ENCODE measurements at places on chromosomes 7 and 10.

DNA sequence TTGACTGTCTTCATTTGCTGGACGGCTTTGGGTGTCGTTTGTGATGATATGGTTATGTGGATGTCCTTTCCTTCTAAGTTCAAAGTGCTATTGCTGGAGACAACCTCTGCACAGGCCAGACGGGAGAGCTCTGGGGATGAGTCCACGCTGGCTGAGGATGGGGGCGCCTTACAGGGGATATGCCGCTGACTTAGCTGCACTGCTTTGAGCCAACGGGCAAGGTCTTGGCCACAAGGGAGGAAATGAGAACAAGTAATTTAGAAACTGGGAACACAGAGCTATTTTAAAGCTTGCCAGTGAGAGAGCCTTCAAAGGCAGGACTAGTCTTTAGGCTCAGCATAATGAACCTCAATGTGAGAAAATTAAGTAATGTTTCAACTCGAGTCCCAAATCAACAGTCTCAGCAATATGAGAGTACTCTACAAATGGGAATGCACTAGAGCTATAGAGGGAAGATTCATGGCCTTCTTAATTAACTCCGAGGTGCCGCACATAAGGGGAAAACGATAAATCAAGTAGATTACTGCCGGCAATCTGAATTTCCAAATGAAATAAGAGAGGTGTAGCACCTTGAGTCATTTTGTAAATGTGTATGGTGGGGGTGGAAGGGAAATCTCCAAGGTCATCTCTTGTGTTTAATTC lies 209.3 kb downstream of the JAZF1 start:
- no peak for DNase-seq

GRCh38 chr10:97703398-97704067 lies 10.0 kb upstream of the MARVELD1 start:
- no peak for DNase-seq

DNA sequence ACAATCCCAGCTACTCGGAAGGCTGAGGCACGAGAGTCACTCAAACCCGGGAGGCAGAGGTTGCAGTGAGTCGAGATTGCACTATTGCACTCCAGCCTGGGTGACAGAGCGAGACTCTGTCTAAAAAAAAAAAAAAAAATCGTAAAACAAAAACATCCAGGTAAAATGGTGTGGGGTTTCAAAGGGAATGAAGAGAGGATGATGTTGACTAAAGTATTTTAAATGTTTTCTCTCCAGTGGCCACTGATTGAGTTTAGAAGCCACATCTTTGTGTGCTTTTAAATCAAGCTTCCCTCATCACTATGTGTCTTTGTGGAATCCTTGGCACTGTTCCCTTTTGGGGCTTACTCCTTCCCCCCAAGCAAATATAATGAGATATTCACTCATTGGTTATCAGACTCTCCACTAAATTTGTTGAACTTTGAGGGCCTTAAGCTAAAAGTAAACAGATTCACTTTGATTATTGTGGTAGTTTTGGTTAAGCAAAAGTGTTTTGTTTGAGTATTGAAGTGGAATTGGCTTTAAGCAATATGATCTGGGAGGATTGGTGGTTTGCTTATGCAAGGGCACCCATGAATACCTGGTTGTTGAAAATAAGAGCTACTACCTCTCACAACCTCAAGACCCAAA lies 162.9 kb downstream of the CDK14 start:
- DNase-seq: no peak

DNA sequence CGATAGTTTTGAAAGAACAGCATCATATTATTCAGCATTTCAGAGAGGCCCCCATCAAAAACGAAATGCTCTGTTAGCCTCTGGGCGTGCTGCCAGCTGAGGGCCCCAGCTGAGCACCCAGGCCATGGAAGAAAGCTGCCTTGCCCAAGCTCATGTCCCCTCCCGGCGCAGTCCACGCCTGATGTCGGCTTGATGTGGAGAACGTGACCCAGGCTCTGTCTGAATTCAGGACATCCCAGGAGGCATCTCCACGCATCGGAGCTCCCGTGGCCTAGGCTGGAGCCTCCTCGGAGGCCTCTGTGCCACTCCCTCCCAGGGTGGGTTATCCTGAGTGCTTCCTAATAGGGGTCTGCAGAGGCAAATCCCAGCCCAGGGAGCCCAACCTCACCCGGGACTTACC lies 218.3 kb upstream of the AKR1E2 start:
- no peak for DNase-seq

GRCh38 chr7:134804351-134804750 lies 24.9 kb downstream of the CALD1 start:
- DNase-seq: no peak

DNA sequence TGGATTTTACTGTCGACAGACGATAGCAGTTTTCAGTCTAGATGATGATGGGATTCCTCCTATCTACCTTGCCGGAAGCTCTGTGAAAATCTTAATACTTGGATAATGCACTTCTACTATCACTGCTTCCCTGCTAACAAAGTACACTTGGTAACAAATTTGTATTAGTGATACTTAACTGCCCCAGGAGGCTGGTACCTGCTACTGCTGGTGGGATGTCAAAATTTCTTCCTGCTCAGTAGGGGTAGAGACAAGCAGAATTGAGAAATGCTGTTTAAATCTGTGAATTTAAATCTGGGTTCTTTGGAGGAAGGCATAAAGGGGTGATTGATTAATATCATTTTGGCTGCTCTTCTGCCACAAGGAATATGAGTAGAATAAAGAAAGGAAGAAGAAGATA lies 99.8 kb upstream of the STRIP2 start:
- no peak for DNase-seq

DNA sequence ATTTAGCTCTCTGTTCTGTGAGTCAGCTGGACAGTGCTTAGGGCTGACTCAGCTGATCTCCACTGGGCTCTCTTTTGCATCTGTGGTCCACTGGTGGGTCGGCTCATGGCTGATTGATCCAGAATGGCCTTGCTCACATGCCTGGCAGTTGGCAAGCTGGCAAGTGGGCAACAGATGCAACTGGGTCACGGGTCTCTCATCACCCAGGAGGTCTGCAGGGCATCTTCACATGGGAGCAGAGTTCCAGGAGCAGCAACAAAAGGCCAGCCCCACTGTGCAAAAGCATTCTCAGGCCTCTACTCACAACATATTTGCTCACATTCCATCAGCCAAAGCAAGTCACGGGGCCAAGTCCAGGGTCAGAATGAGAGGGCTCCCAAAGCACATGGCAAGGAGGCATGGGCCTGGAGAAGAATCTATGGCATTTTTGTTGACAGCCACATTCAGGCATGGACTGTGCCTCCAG lies 98.8 kb downstream of the OAT start:
- no peak for DNase-seq

- no peak for DNase-seq
Measured at GRCh38 chr10:72239409-72239808, 23.3 kb upstream of the ASCC1 start.

DNA sequence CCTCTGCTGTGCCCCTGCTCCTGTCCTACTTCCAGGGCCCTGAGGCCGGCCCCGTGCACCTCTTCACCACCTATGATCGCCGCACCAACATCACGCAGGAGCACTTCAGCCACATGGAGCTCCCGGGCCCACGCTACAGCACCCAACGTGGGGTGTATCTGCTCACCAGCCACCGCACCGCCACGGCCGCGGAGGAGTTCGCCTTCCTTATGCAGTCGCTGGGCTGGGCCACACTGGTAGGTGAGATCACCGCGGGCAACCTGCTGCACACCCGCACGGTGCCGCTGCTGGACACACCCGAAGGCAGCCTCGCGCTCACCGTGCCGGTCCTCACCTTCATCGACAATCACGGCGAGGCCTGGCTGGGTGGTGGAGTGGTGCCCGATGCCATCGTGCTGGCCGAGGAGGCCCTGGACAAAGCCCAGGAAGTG lies 1.8 kb downstream of the RBP3 start:
- DNase-seq: no peak

DNA sequence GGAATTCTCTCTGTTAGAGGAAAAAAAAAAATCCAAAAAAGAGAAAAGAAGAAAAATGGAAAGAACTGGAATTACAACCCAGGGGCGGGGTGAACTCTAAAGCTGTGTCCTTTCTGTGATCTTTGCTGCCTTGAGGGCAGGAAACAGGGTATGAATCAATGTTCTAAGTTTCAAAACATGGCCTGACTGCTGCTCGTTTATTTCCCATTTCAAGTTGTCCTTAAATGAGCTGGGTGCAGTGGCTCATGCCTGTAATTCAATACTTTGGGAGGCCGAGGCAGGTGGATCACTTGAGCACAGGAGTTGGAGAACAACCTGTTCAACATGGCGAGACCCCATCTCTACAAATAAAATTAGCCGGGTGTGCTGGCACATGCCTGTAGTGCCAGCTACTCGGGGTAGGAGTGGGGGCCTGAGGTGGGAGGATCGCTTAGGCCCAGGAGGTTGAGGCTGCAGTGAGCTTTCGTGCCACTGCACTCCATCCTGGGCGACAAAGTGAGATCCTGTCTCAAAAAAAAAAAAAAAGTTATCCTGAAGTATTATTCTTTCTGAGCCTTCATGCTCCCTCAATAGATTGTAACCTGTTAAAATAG lies 24.7 kb upstream of the TFAM start:
- DNase-seq: no peak

DNA sequence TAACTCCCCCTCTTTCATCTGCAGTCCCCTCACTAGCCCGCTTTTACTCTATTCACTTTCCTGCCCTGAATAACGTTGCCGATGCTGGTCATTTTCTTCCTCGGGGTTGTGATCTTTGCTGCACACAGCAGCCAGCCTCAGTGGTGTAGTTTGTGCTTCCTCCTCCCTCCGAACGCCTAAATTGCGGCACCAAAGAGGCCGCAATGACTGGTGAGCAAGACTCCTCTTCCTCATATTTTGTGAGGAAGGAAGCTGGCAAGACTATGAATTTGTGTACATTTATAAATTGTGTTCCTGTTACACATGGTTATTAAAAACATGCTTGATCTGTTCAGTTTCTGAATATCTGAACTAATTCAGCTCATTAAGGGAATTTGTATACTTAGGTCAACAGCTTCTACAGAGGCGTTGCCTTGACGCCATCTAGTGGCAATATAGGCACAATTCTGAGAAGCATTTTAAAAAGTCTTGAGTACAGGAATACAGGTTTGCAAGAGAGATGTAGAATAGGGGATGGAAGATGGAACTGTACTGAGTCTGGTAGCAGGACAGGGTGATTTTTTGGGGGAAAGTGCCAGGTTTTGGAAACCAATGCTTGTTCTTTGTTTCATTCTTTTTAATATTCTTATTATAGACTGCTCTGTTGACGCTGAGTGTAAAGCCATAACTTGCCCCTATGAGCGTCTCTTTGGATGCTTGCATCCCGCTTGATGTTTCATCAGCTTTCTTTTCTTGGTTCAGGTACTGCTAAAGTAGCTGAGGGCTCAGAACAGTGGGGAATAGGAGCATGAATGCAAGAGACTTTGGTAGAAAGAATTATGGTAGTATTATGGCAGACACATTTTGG lies 4.1 kb upstream of the TAS2R5 start:
- DNase-seq: peak; percentile 2

GRCh38 chr10:35306852-35307251 lies 29.5 kb upstream of the CCNY start:
- DNase-seq: no peak

- DNase-seq: no peak
Measured at GRCh38 chr10:13247246-13247645, 13.1 kb upstream of the UCMA start.

GRCh38 chr10:24041034-24041433 lies 167.9 kb upstream of the KIAA1217 start:
- no peak for DNase-seq

DNA sequence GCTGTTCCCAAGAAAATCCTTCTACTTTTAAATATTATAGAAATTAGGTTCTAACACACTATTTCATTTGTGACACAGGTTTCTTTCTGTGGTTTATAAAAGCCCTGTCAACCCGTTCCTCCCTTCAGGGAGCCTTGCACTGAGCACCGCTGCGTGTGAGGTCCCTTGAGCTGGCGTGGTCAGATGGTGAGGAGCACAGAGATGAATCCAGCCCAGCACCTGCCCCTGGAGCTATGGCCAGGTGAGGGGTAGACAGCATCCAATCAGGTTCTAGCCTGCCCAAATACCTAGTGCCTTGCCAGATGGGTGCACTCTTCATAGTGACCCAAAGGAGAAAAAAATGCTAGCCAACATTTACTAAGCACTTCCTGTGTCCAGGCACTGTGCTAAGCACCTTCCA lies 15.7 kb downstream of the ZCCHC24 start:
- no peak for DNase-seq

- no peak for DNase-seq
Measured at GRCh38 chr10:45432700-45433472, 58.9 kb downstream of the ALOX5 start.

DNA sequence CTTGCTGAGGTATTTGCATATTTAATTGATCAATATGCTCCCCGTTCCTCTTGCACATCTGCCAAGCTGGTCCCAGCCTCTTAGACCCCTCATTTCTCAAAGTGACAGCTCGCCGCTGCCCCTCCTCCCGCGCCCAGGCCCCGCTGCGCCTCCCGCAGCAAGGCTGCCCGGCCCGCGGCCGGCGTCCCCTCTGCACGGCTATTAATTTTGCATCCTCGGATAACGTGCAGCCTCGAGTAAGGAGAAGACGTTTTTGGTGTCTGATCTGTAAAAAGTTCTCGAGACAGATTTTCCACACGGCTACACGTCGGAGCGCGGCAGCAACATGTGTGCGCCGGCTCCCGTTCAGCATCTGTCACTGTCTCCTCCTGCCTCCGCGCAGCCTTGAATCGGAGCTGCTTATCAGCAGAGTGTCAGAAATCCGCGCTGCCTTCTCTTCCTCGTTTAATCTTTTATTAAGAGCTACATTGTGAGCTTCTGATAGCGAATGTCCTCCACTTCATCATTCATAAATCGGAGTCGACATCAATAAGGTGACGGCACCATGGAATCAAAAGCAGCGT lies 65.3 kb downstream of the EBF3 start:
- DNase-seq: no peak

DNA sequence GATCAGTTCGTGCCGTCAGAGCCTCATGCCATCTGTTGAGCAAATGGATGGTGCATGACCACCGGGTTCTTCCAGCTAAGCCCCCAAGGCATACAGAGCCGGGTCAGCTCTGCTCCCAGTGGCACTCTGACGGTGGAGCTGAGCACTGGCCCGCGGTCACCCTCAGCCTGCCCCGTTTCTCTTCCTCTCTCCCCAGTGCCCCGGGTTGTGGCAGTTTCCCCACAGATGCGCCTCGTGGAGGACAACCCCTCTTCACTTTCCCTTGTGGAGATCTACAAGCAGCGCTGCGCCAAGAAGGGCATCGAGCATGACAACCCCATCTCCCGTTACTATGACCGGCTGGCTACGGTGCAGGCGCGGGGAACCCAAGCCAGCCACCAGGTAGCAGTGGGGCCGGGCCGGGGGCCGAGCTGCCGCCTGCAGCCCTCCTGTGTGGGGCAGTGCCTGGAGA lies 129.9 kb downstream of the TRRAP start:
- DNase-seq: no peak

GRCh38 chr10:111079241-111079760 lies 2.5 kb downstream of the ADRA2A start:
- no peak for DNase-seq

- no peak for DNase-seq
Measured at GRCh38 chr7:157633465-157634185, 296.8 kb downstream of the DNAJB6 start.

DNA sequence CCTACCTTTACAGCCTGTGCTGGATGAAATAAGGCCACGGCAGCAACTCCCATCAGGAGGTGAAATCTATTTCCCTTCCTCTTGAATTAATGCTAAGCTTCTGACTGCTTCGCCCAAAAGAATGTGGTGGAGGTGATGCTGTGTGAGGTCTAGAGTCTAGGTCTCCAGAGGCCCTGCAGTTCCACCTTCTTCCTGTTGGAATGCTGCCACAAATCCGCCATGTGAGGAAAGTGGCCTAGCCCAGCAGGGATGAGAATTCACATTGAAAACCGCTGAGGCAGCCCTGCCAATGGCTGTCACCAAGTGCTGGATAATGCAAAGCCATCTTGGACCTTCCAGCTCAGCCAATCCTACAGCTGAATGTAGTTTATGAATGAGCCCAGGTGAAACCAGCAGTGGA lies 28.0 kb downstream of the RHOBTB1 start:
- DNase-seq: no peak

Data from T follicular helper cell (primary cell).